ENCODE measurements at places on chromosomes 5 and 9.

DNA sequence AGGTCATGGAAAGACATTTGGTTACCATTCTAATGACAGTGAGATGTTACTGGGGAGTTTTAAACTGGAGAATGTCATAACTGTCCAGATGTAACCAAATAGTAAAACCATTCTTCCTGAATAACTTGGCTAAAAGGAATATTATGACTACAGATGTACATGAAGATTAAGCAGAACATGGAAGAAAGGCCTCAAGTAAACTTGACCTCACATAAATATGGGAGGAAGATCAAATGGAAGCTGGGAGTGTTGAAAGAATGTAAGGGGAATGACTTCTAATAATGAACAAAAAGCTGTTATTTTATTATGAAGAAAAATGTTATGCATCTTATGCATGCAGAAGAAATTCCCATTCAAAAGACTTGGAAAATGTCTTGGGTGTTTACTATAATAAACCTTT is 107.7 kb upstream of the CDKN2B start:
- no peak for DNase-seq

- no peak for DNase-seq
These were observed 45.0 kb downstream of the SLC6A7 start for GRCh38 chr5:150234576-150235499.

GRCh38 chr5:74200560-74200959 is 440.0 kb downstream of the ENC1 start:
- DNase-seq = no peak

DNA sequence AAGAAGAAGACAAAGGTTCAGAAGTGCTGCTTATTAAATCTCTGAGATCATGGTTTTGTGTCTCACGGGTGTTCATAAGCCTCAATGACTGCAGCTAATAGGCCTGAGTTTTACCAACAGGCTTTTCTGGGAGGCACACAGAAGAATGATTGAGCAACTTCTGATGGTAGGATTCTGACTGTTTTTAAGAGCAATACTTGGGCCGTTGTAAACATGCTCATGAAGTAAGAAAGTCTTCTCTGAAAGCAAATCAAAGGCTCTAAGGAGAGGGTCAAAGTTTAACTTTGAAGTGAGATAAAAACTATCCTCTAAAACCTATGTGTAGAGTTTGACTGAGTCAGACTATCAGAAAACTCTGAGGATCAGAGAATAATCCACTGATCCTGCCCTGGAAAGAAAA is 390.9 kb upstream of the DAB2 start:
- no peak for DNase-seq

GRCh38 chr9:135821733-135822373 is 85.5 kb downstream of the CAMSAP1 start:
- DNase-seq = no peak

DNA sequence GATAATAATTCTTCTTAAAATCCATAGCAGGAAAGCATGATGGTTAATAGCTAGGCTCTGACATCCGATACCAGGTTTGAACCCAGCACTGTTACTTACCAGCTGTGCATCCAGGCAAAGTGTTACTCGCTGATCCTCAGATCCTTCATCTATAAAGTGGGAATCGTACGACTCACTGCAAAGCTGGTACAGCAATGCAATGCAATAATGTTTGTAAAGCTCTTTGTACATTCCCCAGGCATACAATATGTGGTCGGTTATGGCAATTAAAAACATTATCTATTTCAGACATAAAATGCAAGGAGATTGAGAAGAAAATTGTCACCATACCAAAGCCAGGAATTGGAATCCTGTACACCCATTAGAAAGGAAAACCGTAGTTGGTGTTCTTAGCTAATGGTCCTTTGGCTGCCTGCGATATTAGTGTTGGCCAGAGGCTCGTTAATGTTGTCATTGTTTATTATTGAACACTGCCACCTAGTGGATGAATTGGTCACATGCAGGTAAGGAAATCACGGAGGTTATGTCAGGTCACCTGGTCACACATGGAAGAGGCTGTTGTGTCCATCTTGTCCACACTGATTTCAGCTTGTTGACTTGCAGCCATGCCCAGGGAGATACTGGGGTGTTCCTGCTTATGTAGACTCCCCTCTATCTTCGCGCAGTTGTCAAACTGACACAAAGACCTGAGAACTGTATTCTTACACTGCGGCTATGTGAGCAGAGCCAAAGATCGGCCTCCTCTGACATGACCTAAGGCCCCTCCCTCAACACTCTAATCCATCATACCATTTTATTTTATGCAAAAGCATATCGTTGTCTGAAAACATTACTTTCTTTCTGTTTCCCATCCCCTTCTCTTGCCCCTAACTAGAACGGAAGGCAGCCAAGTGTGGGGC is 87.5 kb upstream of the PPP2R2B start:
- DNase-seq = no peak

DNA sequence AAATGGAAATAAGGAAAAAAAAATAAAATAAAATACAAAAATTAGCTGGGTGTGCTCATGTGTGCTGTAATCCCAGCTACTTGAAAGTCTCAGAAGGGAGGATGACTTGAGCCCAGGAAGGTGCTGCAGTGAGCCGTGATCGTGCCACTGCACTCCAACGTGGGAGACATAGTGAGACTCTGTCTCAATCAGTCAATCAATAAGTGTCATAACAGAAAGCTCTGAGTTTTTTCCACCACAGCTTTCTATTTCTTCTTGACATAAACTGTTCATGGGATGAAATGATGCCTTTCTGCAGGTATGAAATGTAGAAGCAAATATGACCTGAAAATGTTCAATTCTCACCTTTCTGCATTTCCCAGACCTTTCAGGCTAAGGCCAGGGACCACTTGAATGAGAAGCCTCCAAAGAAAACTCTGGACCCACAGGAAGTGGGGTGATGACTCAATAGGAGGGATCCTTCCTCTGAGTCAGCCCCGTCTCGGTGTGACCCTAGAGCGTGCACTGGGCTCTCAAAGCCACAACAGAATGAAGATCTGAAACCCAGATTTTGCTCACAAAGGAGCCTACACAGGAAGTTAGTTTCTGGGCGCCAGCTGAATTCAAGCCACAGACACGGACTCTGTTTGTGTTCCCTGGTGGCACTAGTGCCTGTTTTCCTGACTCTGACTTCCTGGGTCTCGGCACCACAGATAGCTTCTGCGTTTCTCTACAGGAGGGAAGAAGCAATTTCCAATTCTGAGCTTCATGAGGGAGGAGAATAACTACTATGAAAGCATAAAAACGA is 62.0 kb downstream of the ANKH start:
- no peak for DNase-seq

GRCh38 chr9:27462434-27462833 is 61.7 kb upstream of the IFNK start:
- DNase-seq = no peak

GRCh38 chr5:120255214-120255613 is 208.9 kb upstream of the PRR16 start:
- no peak for DNase-seq

- no peak for DNase-seq
These were observed 160.8 kb upstream of the KLF4 start for GRCh38 chr9:107650321-107650720.

DNA sequence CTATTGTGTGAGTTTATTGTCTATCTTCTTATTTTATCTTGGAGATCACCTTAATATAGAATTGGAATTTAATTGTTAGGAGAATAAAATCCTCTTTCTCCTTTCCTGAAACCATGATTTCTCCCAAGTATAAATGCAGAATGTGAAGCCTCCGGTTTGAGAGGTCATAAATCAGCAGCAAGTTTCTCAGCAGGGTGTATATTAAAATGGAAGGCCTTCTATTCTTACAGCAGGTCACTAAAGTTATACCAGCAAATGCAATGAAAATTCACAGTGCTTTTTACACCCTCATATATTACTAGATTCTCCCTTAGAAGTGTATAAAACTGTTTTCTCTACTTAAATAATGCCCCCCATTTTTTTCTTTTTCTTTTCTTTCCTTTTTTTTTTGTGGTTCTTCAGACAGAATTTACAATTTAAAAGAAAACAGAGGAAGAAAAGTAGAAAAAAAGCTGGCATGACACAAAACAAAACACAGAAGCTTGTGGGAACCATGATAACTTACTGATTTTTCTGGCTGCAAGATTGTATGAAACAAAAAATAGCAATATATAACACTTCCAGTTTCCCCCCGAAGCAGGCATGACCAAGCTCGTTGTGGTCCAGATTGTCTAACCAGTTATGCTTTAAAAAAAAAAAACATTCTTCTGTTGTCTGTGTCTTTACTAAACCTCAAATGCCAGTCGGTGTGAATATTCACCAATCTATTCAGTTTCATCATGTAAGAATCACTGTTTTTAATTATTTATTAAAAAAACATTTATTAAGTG is 211.2 kb downstream of the RAB3C start:
- no peak for DNase-seq

DNA sequence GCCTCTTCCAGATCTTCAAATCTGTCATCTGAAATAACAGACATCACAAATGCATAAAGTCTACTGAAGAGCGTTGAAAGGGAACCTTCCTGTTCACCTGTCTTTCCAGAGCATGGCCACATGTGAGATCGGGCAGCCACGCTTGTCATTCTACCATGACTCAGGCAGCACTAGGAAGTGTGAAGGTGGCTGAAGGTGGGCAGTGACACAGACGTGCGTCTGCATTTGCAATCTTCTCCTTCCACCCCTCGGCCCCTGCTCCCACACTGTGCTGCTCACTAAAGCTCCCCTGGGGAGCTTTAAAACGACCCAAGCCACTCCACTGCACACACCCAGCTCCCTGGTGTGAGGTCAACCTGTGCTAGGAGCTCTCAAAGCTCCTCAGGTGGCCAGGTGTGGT is 2.5 kb downstream of the ENTR1 start:
- no peak for DNase-seq

DNA sequence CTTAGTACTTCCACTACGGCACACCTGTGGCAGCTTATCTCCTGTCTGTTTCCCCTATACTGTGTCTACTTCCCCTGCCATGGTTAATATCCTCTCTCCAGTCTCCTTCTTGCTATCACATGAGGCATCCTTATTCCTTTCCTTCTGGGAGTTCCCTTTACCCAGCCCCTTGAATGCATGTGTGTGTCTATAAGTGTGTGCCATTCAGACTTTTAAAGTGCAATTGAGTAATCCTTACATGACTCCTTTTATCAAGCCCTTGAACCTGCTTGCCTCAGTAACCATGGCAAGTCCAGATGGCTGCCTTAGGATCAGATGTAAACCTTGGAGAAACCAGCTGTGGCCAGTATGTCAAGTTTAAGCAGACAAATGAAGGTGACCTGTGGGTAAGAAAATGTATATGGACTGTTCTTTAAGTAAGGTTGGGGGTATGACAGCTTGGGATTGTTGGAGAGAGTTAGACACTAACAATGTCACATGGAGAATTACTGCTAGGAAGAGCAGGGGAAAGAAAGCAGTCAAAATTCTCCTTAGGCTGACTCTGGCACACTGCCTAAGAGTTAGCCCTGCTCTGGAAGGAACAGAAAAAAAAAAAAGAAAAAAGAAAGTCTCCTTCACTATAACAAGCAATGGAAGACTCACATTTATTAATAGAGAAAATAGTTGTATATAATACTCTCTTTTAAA is 142.1 kb downstream of the HINT1 start:
- no peak for DNase-seq
